Activated T-cell treated with anti-CD3 and anti-CD28 coated beads, Interleukin-2, amount 50 U/mL, for 24 hours (primary cell): ENCODE measurements at places on chromosomes 3 and 15.

DNA sequence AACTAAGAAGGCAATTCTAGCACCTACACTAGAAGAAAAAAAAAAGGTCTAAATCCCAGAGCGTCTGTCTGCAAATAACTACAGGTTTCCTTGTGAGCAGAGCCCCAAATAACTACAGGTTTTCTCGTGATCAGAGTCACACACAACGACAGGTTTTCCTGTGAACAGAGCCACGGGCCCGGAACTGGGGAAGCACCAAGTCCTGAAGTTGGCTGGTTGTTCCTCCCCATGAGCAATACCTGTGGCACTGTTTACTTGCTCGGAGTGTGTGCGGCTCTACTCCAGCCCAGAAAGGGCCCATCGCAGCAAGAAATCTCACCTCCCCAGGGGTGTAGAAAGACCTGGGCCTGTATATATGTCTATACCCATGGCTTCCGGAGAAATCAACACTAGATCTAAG is 644 bp upstream of the MASP1 start:
- no peak for DNase-seq

- DNase-seq: no peak
These were observed 59.1 kb downstream of the RGMA start for GRCh38 chr15:93029836-93030429.

- DNase-seq: no peak
These were observed 8.5 kb upstream of the MYH15 start for GRCh38 chr3:108518895-108519294.

DNA sequence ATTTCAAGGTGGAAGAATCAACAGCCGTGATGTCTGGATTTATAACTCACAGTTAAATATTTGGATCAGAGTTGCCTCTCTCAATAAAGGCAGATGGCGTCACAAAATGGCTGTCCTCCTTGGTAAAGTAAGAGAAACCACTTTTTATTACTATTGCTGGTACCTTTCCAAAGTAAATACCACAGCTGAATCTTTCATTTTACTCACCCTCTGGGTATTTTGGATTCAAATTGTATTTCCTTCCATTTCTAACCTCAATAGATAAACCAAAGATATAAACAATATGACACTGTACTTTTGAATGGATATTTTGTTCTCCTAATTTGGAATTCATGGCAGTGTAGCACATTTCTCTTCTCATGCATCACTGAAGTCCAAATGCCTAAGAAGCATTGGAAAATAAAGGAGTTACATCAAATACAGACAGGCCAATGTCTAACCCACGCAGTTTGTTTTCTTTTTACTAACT is 29.5 kb downstream of the KLHL24 start:
- DNase-seq: no peak

GRCh38 chr3:3288255-3288654 is 108.8 kb upstream of the CRBN start:
- DNase-seq: no peak

GRCh38 chr3:129428007-129428375 is 445 bp downstream of the EFCAB12 start:
- no peak for DNase-seq

GRCh38 chr3:86991482-86991815 is 500 bp upstream of the VGLL3 start:
- no peak for DNase-seq

GRCh38 chr3:159763011-159763601 is 225.5 kb upstream of the IL12A start:
- DNase-seq: peak; percentile 34

DNA sequence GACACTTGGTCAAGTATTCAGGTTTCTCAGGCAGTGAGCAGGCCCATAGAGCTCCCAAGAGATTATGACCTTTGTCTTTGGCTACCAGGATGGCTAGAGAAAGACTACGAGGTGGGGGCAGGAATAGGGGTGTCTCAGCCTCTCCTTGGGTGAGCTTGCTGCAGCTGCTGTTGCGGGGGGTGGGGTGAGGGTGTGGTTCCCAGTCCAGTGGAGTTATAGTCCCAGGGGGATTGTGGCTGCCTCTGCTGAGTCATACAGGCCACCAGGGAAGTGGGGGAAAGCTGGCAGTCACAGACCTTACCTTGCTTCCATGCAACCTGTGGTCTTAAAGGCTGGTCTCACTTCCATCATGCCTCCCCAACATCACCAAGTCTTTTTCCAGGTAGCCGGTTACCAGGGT is 31.7 kb downstream of the ATP2C1 start:
- no peak for DNase-seq

- no peak for DNase-seq
These were observed 63.4 kb downstream of the LRIG1 start for GRCh38 chr3:66437341-66437929.

GRCh38 chr3:194377708-194378107 is 8.2 kb upstream of the LRRC15 start:
- DNase-seq: no peak

GRCh38 chr3:129867506-129868124 is 25.9 kb downstream of the TMCC1 start:
- no peak for DNase-seq

DNA sequence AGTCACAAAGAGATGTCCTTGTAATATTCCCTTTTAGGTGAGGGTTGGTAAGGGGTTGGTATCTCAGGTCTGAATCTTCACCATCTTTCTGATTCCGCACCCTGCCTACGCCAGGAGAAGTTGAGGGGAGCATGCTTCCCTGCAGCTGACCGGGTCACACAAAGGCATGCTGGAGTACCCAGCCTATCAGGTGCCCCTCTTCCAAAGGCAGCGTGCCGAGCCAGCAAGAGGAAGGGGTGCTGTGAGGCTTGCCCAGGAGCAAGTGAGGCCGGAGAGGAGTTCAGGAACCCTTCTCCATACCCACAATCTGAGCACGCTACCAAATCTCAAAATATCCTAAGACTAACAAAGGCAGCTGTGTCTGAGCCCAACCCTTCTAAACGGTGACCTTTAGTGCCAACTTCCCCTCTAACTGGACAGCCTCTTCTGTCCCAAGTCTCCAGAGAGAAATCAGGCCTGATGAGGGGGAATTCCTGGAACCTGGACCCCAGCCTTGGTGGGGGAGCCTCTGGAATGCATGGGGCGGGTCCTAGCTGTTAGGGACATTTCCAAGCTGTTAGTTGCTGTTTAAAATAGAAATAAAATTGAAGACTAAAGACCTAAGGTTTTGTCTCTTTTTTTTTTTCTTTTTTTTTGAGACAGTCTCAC is 19.8 kb downstream of the TYRO3 start:
- no peak for DNase-seq

GRCh38 chr3:104810896-104811295 is 555.8 kb upstream of the ALCAM start:
- DNase-seq: no peak

- DNase-seq: peak; percentile 49
These were observed 438 bp downstream of the SHOX2 start for GRCh38 chr3:158105710-158106253.

DNA sequence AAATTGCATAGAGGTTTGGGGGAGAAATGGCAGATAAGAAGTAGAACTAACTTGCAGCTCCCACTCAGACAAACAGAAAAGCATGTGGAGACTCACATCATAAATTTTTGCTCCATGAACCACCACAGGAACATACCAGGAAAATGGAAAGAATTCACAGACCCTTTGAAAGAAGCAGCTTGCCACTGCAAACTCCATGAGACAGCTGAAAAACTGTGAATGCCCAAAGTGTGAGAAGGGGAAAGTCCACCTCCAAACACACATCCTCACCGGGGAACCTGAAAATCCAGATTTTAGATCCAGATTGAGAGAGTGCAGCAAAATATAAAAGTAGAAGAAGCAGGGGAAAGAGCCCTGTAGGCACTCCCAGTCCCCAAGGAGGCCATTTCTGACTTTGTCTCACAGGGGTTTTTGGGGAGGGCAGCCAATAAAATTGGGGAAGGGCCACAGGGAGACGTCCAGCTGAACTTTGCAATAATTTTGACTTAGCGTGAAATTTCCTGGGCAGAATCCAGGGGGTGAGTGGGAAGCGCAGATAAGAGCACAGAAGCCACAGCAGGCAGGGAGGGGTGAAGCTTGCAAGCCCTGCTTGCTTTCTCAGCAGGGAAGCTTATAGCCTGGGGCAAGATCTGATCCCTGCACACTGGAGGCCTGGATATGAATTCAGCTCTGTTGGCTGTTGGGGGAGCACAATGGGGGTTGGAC is 183.4 kb upstream of the UBE2E2 start:
- DNase-seq: no peak

DNA sequence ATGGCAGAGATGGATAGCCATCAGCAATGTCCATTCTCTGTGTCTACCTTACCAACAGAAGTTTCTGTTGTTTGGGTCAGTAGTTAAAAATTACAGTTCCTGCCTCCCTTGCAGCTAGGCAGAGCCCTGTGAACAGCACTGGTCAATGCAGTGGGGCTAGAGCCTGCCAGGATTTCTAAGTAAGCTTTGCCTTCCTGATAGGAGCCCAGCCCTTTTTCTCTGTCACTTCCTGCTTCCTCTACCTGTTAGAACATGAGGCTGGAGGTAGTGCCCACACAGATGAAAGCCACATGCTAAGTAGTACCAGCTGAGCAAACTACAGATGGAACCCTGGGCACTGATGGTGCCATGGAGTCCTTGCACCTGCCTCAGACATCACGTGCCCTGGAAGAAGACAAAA is 45.0 kb downstream of the MGLL start:
- DNase-seq: no peak

DNA sequence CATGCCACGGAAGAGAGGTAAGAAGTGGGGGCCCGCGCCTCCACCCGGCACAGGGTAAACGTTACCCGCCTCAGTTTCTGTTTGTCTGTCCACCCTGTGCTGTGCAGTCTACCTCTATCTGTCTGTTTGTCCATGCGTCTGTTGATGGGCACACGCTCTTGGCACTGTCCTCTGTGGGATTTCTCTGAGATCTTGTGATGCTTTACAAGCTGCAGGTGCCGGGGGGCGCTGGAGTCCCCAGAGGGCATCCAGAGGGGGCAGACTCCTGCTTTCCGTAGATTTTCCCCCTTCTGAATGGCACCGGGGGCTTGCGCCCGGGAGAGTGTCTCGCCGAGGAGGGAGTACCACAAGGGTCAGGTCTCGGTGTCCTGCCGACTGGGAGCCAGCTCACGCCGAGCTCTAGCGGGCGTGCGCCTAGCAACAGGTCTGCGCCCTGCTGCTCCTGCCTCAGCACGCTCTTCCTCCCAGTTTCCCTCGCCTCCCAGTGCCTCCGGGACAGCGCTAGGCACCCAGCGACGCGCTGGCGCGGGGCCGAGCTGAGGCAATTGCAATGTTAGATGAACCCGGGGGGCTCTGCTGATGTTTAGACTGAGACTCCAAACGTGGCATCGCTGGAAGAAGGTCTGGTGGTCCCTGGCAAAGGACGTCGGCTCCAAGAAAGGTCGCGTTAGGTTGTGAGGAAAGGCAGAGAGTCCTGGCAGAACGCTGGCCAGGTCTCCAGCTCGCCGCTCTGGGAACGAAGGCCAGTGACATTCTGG is 667 bp downstream of the CEMIP start:
- no peak for DNase-seq

DNA sequence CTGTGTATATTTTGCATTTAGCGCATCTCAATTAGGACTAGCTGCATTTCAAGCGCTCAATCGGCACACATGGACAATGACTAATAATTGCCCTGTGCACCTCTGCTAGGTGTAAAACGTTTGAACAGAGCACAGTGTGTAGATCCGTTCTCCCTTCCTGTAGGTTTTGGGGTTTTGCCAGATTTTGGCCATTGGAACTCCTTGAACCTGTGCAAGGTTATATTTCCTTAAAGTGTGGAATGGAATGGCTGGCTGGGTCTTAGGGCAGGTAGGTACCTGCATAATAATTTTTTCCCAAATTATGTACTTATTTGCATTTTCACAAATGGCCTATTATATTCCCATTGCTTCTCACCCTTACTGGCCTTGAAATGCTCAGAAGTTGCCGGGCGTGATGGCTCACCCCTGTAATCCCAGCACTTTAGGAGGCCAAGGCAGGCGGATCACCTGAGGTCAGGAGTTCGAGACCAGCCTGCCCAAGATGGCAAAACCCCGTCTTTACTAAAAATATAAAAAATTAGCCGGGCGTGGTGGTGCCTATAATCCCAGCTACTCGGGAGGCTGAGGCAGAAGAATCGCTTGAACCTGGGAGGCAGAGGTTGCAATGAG is 777 bp downstream of the RNU5B-1 start:
- DNase-seq: peak; percentile 44

DNA sequence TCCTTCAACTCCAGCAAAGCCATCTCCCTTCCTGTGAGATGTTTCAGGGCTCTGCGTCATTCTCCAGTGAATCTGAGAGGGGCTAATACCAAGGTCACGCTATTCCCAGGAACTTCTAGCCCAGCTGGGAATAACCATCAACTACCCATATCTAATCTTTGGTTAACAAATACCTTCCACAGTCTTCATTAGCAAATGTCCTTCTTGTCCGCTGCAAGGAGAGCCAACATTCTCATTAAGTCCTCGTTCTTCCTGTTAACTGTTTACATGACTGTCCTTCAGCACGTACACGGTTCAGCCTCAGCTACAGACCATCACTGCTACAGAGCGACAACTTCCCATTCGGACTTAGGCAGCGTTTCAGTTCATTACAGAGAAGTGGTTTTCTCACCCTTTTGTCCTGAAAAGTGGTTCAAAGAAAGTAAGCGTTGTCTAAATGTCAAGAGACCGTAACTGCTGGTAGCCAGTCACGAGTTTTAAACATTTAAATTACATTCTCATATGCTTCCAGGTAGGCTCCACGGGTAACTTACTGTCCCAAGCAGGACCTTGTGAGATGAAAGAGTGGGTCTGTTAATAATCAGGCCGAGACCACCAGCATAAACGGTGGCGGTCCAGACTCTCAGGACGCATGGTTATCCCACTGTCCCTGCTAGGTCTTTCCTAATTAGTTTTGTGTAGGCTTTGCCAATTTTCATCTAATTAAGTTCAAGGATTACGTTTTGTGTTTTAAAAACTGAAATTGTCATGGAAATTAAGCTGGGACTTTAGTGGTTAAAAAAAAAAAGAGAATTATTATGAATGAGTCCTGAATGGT is 63.8 kb downstream of the CHSY1 start:
- DNase-seq: no peak

GRCh38 chr15:40743921-40744814 is 10.9 kb downstream of the RMDN3 start:
- DNase-seq: peak; percentile 73

- no peak for DNase-seq
These were observed 6.9 kb downstream of the CXCR6 start for GRCh38 chr3:45950131-45950530.

DNA sequence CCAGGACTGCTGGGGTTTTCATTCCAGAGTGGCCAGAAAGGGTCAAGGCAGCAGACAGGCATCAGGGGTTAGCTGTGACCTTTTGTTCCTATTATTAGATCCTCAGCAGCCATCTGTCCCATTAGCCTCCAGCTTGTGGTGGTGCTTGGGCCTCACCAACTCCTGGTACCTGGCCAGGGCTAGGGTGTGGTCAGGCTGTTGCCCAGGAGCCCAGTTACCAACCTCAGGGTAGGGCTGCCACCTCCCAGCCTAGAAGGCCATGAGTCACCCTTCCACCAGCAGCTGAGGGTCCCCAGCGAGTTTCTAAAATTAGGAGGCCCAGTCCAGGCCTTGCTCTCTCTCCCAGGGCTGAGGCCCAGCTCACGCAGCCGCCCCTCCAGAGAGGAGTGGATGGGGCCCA is 12.2 kb downstream of the TMEM43 start:
- no peak for DNase-seq
